ENCODE measurements at places on chromosomes 7 and 10.

DNA sequence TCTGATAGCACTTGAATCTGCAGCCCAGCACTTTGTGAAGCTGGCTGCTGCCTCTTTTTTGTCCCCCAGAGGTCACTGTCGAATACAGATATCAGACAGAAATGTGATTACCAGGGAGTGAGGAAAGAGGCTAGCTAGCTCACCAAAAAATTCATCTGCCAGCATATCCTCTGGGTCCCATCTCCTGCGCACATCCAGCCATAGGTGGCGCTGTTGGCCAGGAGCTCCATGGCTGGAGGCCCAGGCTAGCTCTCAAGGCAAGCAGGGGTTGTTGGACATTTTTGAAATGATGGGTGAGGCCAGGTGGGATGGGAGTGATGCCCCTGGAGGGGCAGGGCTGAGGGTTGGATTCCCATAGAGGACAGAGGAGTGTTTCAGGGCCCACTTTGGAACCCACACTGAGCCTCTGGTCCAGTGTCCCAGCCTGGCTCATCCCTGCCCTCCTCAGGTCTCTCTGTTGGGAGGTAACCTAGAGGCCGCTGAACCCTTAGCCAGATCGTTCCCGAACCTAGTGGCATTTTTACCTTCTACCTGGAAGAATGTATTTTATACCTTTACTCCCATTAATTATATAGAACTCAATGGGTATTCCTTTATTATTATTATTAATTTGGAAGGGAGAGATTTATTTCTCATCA, 14.8 kb downstream of the DPCD start:
- peak; percentile 84 for DNase-seq

- no peak for DNase-seq
These were observed 50.3 kb downstream of the ENO4 start for GRCh38 chr10:116899626-116900025.

- DNase-seq: no peak
These were observed 34.9 kb downstream of the ITGB1 start for GRCh38 chr10:32923134-32923533.

GRCh38 chr10:77594471-77594783, 43.2 kb downstream of the KCNMA1 start:
- DNase-seq: no peak

GRCh38 chr7:698515-699475, 27.7 kb upstream of the DNAAF5 start:
- DNase-seq: peak; percentile 38

DNA sequence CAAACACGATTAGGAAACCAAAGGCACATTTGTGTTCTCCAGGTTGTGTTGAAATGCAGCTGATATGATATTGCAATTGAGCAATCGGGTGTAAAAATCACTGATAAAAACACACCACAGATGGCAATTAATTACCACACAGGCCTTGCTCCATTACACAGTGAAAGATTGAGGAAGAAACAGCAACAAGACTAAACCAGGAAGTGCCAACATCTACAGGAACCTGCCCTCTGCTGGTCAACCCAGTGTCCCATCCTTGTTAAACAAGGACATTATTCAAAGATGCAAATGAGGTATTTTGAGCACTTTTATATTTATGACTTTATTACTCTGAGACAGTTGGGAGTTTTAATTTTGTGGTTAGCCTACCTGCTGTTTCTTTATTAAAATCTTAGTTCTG, 765.6 kb upstream of the GHITM start:
- no peak for DNase-seq

Data from sciatic nerve (tissue), 2 donors.